Kidney (tissue), 22 donors: ENCODE measurements at places on chromosomes 11 and 22. TPM values are rescaled to one million over a fixed set of nuclear protein-coding genes. Genes with fewer than 3 reads are reported as not detected.

PATE2 gene
- total RNA-seq: not detected

OSBP2 gene
- total RNA-seq: 4.0 TPM

GRK3 gene
- 11.5 TPM for total RNA-seq

DNA sequence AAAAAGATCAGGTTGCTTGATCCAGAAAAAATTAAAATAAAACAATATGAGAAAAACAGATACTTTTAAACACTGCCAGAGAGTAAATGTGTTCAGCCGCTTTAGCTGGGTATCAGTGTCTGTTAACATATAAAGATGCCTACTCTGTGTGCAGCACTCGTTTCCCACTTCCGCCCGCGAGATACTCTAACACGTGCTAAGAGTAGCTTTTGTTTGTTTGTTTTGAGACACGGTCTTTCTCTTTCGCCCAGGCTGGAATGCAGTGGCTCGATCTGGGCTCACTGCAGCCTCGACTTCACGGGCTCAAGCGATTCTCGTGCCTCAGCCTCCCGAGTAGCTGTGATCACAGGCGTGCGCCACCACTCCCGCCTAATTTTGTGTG is 531 bp upstream of the MEN1 start:
- no peak for DNase-seq
- no peaks in the 10 kb centered on the region for H3K36me3 ChIP-seq
- H3K27ac ChIP-seq: no peak overlapping the region
- H3K4me3 ChIP-seq: peak overlapping the region; percentile 43
- H3K4me1 ChIP-seq: peaks cover 7% of the 10 kb centered on the region
- H3K27me3 ChIP-seq: no peaks in the 10 kb centered on the region

DNA sequence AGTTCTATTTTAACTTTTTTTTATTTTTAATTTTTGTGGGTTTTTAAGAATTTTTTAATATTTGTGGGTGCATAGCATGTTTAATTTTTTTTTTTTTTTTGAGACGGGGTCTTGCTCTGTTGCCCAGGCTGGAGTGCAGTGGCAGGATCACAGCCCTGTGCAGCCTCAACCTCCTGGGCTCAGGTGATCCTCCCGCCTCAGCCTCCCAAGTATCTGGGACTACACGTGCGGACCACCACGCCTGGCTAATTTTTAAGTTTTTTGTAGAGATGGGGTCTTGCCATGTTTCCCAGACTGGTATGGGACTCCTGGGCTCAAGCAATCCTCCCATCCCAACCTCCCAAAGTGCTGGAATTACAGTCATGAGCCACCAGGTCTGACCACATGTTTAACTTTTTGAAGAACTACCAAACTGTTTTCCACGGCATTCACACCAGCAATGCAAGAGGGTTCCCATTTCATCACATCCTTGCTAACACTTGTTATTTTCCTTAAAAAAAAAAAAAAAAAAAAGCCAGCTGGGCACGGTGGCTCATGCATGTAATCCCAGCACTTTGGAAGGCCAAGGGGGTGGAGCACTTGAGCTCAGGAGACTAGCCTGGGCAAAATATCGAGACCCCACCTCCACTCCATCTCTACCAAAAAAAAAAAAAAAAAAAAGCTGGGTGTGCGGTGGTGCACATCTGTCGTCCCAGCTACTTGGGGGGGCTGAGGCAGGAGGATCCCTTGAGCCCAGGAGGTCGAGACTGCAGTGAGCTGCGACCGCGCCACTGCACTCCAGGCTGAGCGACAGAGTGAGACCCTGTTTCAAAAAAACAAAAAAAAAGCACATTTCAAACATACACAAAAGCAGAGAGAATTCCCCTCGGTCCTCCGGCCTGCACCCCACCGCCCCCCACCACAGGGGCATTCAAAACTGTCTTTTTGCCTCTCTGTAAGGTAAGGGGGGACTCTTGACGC is 16.7 kb upstream of the TXNRD2 start:
- no peaks in the 10 kb centered on the region for H3K27me3 ChIP-seq
- no peak for DNase-seq
- H3K4me3 ChIP-seq: peak overlapping the region; percentile 59
- H3K36me3 ChIP-seq: no peaks in the 10 kb centered on the region
- H3K4me1 ChIP-seq: no peaks in the 10 kb centered on the region
- H3K27ac ChIP-seq: peak overlapping the region; percentile 71

- no peaks in the 10 kb centered on the region for H3K27me3 ChIP-seq
- no peaks in the 10 kb centered on the region for H3K36me3 ChIP-seq
- H3K4me3 ChIP-seq: no peak overlapping the region
- no peak for DNase-seq
- no peaks in the 10 kb centered on the region for H3K4me1 ChIP-seq
- H3K27ac ChIP-seq: no peak overlapping the region
Measured at GRCh38 chr22:25702040-25702439, 39.9 kb upstream of the MYO18B start.

GRCh38 chr22:47154621-47155081 is 392.2 kb downstream of the TBC1D22A start:
- no peaks in the 10 kb centered on the region for H3K4me1 ChIP-seq
- H3K36me3 ChIP-seq: peaks cover 7% of the 10 kb centered on the region
- DNase-seq: no peak
- no peak overlapping the region for H3K4me3 ChIP-seq
- H3K27me3 ChIP-seq: no peaks in the 10 kb centered on the region

DNA sequence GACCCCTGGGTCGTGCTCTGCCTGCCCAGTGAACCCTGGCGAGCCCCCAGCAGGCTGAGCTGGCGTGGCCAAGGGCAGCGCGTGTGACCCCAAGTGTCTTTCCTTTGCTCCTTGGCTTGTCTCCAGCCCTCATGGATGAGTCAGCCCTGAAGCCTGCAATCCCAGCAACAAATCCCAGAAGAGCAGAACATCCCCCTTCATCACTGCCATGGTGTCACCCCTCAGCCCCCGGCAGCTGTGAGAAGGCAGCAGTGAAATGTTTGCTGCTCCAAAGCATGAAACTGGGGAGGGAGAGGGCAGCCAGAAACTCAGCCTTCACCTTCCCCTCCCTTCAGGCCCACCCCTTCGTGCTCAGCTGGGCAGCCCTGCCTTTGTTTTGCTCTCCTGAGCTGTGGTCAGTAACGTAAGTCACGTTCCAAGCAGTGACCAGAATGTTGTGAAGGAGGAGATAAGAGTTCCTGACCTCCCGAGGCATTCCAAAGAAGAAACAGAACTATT is 29.8 kb downstream of the ADAMTS15 start:
- peaks cover 21% of the 10 kb centered on the region for H3K4me1 ChIP-seq
- DNase-seq: no peak
- no peaks in the 10 kb centered on the region for H3K36me3 ChIP-seq
- H3K27ac ChIP-seq: peak overlapping the region; percentile 74
- H3K4me3 ChIP-seq: no peak overlapping the region

- peak overlapping the region; percentile 66 for H3K27ac ChIP-seq
- no peaks in the 10 kb centered on the region for H3K27me3 ChIP-seq
- H3K36me3 ChIP-seq: no peaks in the 10 kb centered on the region
- H3K4me1 ChIP-seq: peaks cover 6% of the 10 kb centered on the region
Measured at GRCh38 chr11:10651656-10652361, 41.7 kb downstream of the IRAG1 start.

GRCh38 chr22:40509401-40510134 is 127.0 kb downstream of the MRTFA start:
- no peaks in the 10 kb centered on the region for H3K27me3 ChIP-seq
- no peaks in the 10 kb centered on the region for H3K36me3 ChIP-seq
- DNase-seq: peak; percentile 55
- peaks cover 25% of the 10 kb centered on the region for H3K4me1 ChIP-seq

DNA sequence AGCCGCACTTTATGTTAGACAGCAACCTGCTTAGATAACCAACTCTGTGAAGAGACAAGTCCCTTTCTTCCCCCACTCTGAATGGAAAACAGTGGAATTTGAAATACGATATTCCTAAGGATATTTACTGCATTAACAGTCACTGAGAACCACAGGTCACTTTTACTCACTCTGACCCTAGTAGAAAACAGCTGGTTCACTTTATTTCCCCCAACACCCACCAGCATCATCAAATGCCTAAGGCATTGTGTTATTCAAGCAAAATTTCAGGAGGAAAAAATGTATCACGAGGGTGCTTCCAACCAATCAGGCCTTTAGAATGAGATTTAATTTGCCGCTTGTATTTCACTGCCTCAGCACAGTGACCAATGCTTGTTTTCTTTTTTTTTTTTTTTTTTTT is 1134.1 kb upstream of the CCDC90B start:
- H3K36me3 ChIP-seq: no peaks in the 10 kb centered on the region
- H3K4me3 ChIP-seq: no peak overlapping the region
- H3K27me3 ChIP-seq: no peaks in the 10 kb centered on the region
- H3K27ac ChIP-seq: no peak overlapping the region
- peak; percentile 78 for DNase-seq

DNA sequence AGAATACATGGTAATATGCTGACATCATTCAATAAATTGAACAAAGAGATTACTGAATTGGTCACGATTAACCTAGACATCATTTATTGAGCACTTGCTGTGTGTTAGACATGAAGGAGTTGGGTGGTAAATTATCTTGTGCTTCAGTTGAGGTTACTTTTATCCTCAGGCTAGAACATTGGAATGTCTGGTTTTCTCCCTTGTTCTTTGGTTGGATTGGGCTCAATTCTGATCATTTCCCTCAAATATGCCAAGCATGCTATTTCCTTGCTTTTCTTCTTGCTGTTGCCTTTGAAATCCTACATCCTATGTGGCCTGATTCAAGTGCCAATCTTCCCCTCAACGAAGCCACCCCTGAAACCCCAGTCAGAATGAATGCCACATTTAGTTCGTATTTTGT is 65.8 kb downstream of the DEUP1 start:
- H3K27me3 ChIP-seq: no peaks in the 10 kb centered on the region
- DNase-seq: no peak
- H3K36me3 ChIP-seq: no peaks in the 10 kb centered on the region
- H3K4me1 ChIP-seq: no peaks in the 10 kb centered on the region
- no peak overlapping the region for H3K27ac ChIP-seq

GRCh38 chr22:29457730-29458129 is 19.3 kb downstream of the RFPL1 start:
- H3K27ac ChIP-seq: no peak overlapping the region
- no peak overlapping the region for H3K4me3 ChIP-seq
- no peaks in the 10 kb centered on the region for H3K36me3 ChIP-seq

- peaks cover 3% of the 10 kb centered on the region for H3K36me3 ChIP-seq
- no peak overlapping the region for H3K27ac ChIP-seq
- DNase-seq: no peak
Measured at GRCh38 chr11:94424011-94424410, 22.8 kb upstream of the GPR83 start.

DNA sequence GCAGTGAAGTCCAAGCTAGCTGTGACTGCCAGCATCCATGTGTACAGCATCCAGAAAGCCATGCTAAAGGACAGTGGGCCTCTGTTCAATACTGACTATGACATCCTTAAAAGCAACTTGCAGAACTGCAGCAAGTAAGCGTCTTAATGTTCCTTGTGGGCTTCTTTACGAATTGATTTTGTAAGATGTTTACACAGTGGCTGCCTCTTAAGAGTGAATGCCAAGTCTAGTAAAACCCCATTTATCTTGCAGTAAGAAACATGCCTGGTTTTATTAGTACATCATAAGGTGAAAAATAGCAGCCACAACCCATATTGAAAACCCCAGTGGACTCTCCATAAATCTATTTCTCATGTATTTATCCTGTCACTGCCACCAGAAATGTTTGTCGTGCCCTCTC is 20.5 kb downstream of the POLD3 start:
- H3K4me3 ChIP-seq: no peak overlapping the region
- peaks cover 11% of the 10 kb centered on the region for H3K36me3 ChIP-seq
- H3K27me3 ChIP-seq: no peaks in the 10 kb centered on the region
- DNase-seq: peak; percentile 25

GRCh38 chr11:123181075-123181474 is 14.0 kb downstream of the CLMP start:
- H3K4me3 ChIP-seq: no peak overlapping the region
- H3K36me3 ChIP-seq: no peaks in the 10 kb centered on the region
- H3K4me1 ChIP-seq: peaks cover 3% of the 10 kb centered on the region
- DNase-seq: no peak
- no peaks in the 10 kb centered on the region for H3K27me3 ChIP-seq
- no peak overlapping the region for H3K27ac ChIP-seq

- H3K4me1 ChIP-seq: peaks cover 4% of the 10 kb centered on the region
- H3K27me3 ChIP-seq: no peaks in the 10 kb centered on the region
- no peak for DNase-seq
- no peak overlapping the region for H3K4me3 ChIP-seq
- no peaks in the 10 kb centered on the region for H3K36me3 ChIP-seq
- H3K27ac ChIP-seq: no peak overlapping the region
Measured at GRCh38 chr22:27576815-27577573, 224.6 kb downstream of the MN1 start.

- no peaks in the 10 kb centered on the region for H3K4me1 ChIP-seq
- no peaks in the 10 kb centered on the region for H3K36me3 ChIP-seq
- no peak for DNase-seq
- H3K4me3 ChIP-seq: no peak overlapping the region
- no peaks in the 10 kb centered on the region for H3K27me3 ChIP-seq
Measured at GRCh38 chr11:92929653-92930052, 39.8 kb upstream of the MTNR1B start.

- H3K27ac ChIP-seq: no peak overlapping the region
- H3K4me1 ChIP-seq: no peaks in the 10 kb centered on the region
- no peak overlapping the region for H3K4me3 ChIP-seq
Measured at GRCh38 chr11:23123753-23124152, 263.5 kb upstream of the CCDC179 start.

- H3K4me1 ChIP-seq: peaks cover 2% of the 10 kb centered on the region
- H3K27ac ChIP-seq: no peak overlapping the region
- DNase-seq: no peak
- no peaks in the 10 kb centered on the region for H3K27me3 ChIP-seq
- H3K4me3 ChIP-seq: no peak overlapping the region
Measured at GRCh38 chr22:25076336-25076735, 123.3 kb upstream of the CRYBB3 start.

DNA sequence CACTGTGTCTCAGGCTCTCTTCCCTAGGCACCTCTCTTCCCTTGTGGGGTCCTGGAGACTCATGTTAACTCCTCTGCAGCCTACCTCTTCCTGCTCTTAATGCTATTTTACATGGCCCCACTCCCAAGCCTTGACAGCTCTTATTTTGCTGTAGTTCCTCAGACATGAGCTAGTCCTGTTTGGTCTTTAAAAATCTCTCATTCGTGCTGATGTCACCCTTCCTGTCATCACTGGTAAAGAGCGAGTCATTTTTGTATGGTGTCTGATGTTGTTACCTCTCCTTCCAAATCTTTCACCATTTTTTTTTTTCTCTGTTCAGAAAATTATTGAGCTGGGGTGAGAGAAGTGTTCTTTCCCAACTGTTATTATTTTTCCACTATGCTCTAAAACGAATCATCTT is 84.8 kb upstream of the ZBED5 start:
- H3K4me1 ChIP-seq: no peaks in the 10 kb centered on the region
- no peaks in the 10 kb centered on the region for H3K27me3 ChIP-seq
- no peak overlapping the region for H3K27ac ChIP-seq
- no peak overlapping the region for H3K4me3 ChIP-seq
